ENCODE measurements at places on chromosomes 7 and 10. TPM values are rescaled to one million over a fixed set of nuclear protein-coding genes. Genes with fewer than 3 reads are reported as not detected.

TMEM140 gene
- 28.7 TPM for total RNA-seq

AASS gene
- total RNA-seq = 18.4 TPM

ATXN7L1 gene
- 7.5 TPM for total RNA-seq

CYP2E1 gene
- 0.76 TPM for total RNA-seq

SCART1 gene
- 1.3 TPM for total RNA-seq

FRAT2 gene
- total RNA-seq = 11.4 TPM

RNF32 gene
- total RNA-seq = not detected
